CD4-positive, alpha-beta T cell treated with Interleukin-6 at 100 ng/mL for 8 hours (primary cell): ENCODE measurements at places on chromosomes 1 and 21.

DNA sequence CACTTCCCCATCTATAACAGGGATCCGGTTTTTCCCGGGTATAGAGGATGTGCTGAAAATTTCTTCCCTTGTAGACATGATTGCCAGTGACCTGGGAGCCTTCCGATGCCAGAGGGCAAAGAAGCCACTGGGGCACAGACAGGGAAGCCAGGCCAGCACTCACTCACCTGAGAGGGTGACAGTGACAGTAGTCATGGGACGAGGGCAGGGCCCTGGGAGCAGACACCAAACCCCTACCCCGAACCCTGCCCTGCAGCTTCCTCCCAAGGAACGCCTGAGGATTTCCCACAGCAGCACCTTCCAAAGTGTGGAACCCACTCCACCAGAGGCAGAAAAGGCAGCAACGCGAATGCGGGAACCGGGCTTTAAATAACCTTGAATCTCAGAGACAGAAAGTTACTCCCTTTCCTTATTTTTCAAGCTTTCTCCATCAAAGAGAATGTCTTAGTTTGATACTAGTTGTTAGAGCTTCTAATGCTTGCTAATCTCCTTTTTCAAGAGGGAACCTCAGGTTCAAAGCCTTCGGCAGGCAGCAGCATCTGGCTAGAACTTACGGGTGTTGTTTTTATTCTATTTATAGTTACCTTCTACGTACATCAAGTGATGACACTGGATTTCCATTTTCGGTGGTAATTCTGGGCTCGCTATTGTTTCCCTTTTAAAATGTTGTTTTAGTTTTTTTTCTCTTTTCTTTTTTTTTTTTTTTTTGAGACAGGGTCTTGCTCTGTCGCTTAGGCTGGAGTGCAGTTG lies 2.8 kb downstream of the DDOST start:
- no peak for DNase-seq

DNA sequence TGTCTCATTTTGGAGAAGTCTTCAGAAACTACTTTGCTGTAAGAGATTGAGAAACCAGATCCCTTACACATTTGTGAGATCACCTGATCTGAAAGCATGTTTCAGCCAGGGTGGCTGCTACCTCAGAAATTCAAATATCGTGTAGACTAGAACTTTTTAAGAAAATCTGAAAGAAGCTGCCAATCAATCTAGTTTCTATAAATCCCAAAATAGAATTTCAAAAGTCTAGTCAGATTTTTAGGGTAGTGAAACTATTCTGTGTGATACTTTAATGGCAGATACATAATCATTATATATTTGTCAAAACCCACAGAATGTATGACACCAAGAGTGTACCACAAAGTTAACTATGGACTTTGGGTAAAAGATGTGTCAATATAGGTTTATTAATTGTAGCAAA lies 79.9 kb upstream of the PLPPR5 start:
- DNase-seq = no peak

DNA sequence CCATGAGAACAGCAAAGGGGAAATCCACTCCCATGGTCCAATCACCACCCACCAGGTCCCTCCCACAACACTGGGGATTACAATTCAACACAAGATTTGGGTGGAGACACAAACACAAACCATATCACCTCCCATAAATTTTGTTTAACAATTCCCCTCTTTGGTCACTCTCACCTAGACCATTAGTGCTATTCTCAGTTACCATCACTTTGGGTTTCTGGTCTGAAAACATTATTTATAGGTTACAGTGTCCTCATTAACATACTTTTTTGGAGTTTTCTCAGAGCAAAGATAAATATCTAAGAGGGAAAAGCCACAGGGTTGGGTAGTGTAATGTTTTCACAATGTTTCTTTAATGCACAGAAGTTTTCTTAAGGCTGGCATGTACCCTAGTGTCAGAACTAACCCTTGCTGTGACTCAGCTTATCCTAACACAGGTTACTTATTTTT lies 47.7 kb upstream of the DNAH14 start:
- DNase-seq = no peak

- no peak for DNase-seq
Observed at GRCh38 chr21:45776971-45777370, 133.4 kb downstream of the PCBP3 start.

DNA sequence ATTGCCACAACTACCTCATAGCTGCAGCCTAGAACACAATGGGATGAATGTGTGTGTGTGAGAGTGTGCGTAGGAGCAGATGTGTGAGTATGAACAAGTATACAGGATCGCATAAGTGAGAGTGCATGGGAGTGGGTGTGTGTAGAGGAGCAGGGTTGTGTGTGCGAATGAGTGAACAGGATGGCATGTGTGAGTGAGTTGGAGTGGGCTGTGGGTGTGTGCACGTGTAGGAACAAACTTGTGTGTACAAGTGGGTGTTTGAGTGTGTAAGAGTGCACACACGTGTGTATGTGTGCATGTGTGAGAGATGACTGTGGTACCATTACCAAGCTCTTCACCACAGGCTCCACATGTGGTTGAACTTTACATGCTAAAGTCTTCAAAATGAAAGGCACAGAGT lies 175.4 kb upstream of the EDN2 start:
- no peak for DNase-seq

DNA sequence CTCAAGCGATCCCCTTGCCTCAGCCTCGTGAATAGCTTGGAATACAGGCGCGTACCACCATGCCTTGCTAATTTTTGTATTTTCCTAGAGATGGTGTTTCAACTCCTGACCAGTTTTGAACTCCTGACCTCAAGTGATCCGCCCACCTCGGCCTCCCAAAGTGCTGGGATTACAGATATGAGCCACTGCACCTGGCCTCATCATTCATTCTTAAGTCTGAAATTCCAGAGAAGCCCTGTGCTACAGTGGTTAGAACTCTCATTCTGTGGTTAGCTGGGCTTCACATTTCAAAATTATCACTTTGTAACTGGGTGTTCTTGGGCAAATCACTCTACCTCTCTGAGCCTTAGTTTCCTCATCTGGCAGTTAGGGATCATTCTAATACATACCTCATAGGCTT lies 86.1 kb upstream of the POU3F1 start:
- no peak for DNase-seq

GRCh38 chr1:72097851-72098570 lies 184.3 kb downstream of the NEGR1 start:
- DNase-seq = no peak

DNA sequence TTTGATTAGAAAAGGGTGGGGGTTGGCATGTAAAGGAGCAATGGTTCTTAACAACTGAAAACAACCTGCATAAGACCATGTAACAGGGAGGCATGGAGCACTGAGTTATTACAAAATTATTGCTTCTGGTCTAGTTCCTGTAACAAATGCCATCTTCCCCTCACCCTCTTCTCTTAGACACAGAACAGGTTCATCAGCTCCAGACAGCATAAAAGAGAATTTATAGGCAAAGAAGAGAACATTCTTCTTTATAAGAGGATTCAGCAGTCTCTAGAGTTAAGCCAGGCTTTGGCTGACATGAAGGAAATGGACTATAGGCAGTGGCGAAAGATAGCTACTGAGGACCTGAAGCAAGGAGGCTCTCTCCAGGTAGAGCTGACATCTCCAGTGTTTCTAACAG lies 38.9 kb downstream of the RGSL1 start:
- DNase-seq = no peak
